Nasal cavity respiratory epithelium epithelial cell of viscerocranial mucosa (primary cell): ENCODE measurements at places on chromosomes 16 and 17. TPM values are rescaled to one million over a fixed set of nuclear protein-coding genes. Genes with fewer than 3 reads are reported as not detected.

The RAB37 gene
- total RNA-seq, result 0.28 TPM in 1 of 2 replicates, not detected in the other

The KCNJ18 gene
- total RNA-seq, result not detected in 2 replicates

The PROCA1 gene
- total RNA-seq, result under 0.01 and 0.71 TPM in 2 replicates

The EIF5A gene
- total RNA-seq, result 435 and 611 TPM in 2 replicates

The KRT31 gene
- 0.14 and 0.34 TPM in 2 replicates for total RNA-seq

The NPIPA3 gene
- total RNA-seq, result 0.34 and 1.1 TPM in 2 replicates

The WDR59 gene
- total RNA-seq, result 12.6 and 21.1 TPM in 2 replicates

The DRC7 gene
- total RNA-seq, result under 0.01 TPM in 1 of 2 replicates, not detected in the other

The LGALS9B gene
- total RNA-seq, result 0.50 TPM in 1 of 2 replicates, not detected in the other

The ADAM11 gene
- under 0.01 TPM in 2 replicates for total RNA-seq

The COX11 gene
- 22.9 and 59.9 TPM in 2 replicates for total RNA-seq

The SOCS3 gene
- total RNA-seq, result 18.8 and 19.6 TPM in 2 replicates

The PRKCB gene
- total RNA-seq, result under 0.01 TPM in 1 of 2 replicates, not detected in the other

The TMC5 gene
- total RNA-seq, result 0.34 and 2.3 TPM in 2 replicates

The SNAI3 gene
- under 0.01 TPM in 1 of 2 replicates, not detected in the other for total RNA-seq

The ABCC12 gene
- total RNA-seq, result not detected in 2 replicates

The DOC2A gene
- total RNA-seq, result 0.21 TPM in 1 of 2 replicates, not detected in the other

The SLC52A1 gene
- total RNA-seq, result 0.50 and 0.68 TPM in 2 replicates

The MYH11 gene
- total RNA-seq, result 0.07 TPM in 1 of 2 replicates, not detected in the other
